ENCODE measurements at places on chromosomes 11 and 22.

DNA sequence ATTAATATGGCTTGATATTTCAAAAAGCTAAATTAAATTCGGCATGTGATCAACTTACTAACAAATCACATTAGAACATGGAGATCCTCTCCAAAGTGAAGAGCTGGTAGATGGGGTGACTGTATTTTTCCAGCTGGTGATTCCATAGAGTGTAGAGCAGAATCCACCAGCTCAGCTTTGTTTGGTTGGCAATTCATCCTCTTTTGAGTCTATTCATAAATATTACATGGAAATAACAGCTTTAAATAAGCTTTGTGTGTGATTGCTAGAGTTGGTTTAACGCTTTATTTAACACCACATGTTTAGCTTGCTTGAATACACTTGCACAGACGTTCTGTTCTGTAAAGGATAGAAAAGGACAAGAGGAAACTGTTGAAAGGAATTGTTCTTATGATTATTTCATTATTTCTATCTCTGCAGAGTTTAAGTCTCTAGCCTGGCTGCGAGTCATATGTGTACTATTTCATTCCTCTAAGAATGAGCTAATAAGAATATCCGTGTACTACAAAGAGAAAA, 738.3 kb upstream of the KIRREL3 start:
- DNase-seq: no peak

DNA sequence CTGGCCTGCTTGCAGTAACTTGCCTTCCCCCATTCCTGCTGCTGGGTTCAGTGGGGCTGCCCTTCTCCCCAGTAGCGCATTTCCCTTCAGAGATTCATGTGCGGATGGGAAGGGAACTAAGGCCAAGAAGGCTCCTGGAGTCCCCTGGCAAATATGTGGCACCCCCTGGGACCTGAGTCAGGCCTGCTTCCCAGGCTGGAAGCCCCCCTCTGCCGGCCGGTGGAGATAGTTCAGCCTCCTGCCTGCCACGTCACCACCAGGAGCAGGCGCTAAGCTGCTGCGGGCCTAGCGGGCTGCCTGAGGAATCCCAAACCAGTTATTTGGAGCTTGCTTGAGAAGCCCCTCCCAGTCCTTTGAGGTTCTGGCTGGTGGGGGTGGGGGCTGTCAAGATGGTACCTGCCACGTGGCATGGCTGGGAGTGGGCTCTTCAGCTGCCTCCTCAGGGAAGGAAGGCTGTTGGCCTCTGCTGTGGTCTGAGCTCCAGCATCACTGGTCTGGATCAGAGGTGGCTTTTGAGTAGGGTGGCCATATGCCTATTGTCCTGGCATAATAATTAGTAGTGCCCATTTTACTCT, 2.0 kb downstream of the SERPINH1 start:
- DNase-seq: no peak

DNA sequence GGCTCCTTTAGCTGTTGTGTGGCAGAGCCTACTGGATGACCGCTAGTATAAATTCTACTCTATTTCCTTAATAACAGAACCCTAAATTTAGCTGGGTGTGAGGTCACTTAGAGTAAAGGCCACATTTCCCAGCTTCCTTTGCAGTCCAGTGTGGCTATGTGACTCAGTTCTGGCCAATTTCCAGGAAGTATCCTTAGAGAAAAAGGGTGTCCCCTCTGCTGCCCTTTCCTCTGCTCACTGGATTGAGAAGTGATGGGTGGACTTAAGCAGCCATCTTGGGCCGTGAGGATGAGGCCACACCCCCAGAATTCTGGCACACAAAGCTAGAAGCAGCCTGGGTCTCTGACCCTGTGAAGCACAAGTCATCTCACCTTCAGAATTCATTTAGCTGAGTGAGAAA, 11.7 kb upstream of the RASD2 start:
- DNase-seq: peak; percentile 23

- DNase-seq: no peak
These were observed 53.4 kb downstream of the FAM181B start for GRCh38 chr11:82680252-82680651.

DNA sequence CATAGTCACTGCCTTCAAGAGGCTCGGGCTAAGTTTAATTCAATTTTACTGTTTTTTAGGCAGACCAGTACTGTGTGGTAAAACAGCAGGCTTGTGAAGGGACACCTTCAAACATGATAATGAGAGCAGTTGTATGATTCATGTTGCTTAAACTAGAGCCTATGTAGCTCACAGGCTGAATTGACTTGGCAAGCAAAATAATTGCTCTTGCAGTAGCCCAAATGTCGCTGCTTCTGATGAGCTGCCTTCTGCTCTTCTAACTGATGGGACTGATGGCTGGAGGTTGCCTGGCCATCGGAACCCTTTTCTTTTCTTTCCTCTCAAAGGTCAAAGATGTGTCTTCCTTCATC, 137.6 kb downstream of the MAML2 start:
- DNase-seq: no peak

DNA sequence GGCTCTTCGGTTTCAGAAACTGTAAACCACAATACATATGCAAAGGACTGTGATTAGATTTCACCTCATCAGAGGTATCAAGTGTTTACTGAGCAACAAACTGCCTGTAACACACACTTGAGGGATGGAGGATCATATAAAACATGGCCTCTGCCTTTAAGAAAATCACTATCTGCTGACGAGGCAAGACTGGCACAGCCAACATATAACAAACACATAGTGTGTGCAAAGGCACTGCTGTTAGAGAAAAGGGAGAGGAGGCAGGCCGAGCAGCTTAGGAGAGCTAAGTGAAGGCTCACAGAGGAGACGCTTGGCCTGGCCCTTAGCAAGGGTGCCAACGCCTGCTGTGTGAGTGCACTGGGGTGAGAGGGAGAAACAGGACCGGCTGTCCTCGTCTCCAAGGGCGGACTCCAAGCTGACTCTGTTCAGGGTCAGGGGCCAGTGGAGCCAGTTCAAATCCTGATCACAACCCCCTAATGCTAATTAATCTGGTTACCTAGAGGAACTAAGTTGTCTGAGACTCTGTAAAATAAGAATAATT, 48.2 kb downstream of the LRFN4 start:
- no peak for DNase-seq

DNA sequence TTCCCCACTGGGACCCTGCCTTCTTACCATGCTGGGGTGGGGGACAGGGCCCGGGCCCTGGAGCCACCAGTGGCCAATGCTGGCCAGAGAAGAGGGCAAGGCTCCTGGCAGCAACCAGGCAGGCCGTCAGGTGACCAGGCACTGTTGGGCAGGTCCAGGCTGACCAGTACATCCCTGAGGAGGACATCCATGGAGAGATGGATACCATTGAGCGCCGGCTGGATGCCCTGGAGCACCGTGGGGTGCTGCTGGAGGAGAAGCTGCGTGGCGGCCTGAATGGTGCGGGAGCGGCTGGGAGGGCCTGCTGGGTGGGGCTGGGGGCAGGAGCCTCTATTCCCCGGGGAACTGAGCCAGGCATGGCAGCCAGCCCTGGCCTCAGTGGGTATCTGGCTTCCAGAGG, 21.0 kb downstream of the C22orf23 start:
- no peak for DNase-seq

DNA sequence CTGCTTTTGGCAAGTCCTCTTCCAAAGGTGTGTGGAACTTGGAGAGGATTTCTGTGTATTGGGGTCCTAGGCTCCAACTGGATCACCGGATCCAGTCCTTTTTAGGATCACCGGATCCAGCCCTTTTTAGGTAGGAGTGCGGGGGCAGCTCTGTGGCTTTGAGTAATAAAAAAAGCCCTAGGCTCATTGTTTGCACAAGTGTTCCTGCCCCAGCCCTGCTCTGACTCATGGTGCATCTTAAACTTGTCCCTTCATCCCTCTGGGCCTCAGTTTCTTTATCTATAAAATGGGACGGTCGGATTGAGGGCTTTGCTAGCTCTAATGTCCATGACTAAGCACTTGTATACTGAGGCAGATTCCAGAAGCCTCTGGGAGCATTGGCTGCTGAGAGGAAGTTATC, 22.7 kb upstream of the CD44 start:
- no peak for DNase-seq

DNA sequence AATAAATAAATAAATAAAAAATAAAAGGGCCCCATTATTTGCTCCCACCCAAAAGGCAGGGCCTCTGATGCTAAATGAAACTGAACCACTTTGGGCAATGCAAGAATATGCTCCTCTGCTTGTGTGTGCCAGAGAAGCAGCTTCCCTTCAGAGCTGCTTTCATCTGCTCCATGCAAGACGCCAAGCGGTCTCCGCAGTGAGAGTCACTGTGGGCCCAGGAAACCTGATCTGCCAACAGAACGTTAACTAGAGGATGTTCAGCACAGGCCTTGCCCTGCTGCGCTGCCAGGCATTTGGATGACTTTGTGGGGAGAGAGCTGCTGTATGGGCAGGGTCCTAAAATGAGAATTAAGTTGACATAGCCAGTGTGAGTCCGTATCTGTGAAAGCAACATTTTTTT, 43.7 kb upstream of the APOA1 start:
- DNase-seq: no peak

DNA sequence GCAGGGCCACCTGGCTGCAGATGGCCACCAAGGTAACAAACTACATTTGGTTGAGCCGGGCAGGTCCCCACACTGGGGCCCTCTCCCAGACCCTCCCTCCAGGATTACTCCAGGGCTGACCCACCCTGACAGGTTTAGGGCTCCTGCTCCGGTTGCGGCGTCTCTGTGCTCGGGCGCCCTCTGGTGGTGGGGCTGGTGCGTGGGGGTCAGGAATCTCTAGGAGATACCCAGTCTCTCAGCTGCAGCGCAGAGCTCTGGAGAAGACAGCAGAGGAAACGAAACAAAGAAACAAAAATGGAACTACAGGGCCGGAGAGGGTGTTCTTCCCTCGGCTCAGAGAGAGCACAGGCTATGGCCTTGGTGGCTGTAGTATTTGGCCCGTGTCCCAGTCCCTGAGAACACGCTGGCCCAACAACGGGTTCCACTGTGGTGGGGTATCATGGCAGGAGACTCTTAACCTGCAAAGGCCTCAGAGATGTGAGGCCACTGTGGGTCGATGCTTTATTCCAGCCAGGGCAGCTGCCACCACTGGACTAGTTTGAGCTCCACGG, 2.4 kb downstream of the C11orf96 start:
- DNase-seq: peak; percentile 77

DNA sequence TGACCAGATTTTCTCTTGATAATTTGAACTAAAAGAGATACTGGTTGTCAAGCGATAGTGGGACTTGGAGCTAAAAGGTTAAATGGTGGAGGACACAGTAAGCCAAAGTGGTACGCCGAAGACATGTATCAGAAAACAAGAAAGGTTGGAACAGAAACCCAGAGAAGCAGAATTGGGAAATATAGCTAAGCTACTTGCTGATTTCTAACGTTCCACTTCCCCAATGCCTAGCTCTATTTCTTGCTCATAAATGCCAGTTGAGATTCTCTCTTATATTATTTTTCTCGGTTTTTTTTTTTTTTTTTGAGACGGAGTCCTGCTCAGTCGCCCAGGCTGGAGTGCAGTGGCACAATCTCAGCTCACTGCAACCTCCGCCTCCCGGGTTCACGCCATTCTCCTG, 12.7 kb downstream of the TMEM41B start:
- peak; percentile 31 for DNase-seq

DNA sequence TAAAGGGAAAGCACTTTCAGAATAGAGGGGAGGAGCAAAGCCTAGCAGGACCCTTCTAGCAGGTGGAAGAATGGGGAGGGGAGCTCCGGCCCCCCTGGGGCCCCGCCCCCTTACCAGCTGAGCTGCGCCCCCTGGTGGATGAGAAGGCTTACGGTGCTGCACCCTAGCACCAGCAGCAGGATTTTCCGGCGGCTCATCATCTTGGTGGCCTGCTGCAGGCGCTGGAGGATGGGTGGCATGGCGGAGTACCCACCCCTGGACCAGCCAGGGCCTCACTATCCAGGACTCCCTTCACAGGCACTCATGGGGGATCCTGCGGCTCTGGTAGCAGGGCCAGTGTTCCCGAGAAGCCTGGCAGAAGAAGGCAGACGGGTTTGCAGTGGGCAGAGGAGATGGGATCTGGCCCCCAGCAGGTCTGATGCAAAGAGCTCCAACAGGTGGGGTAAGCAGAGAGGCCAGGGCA, 3.8 kb downstream of the GAL3ST3 start:
- DNase-seq: peak; percentile 90

- DNase-seq: no peak
These were observed 3.3 kb downstream of the KCTD14 start for GRCh38 chr11:78019808-78020207.

DNA sequence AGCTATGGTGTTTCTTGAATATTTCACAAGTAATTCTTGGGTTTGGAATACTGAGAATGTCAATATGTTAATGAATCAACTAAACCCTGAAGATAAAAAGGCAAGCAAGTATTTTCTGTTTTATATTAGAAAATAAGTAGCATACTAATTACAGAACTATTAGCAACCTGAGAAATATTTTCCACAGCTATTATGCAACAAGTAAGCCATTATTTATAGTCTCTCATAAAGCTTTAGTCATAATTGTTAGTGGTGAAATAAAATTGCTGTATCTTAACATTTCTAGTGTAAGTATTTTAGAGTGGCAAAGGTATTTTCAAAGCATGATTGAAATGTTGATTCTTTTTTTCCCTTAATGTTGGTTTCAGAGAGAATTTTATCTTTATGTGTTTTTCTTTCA, 53.3 kb downstream of the FAR1 start:
- DNase-seq: no peak

DNA sequence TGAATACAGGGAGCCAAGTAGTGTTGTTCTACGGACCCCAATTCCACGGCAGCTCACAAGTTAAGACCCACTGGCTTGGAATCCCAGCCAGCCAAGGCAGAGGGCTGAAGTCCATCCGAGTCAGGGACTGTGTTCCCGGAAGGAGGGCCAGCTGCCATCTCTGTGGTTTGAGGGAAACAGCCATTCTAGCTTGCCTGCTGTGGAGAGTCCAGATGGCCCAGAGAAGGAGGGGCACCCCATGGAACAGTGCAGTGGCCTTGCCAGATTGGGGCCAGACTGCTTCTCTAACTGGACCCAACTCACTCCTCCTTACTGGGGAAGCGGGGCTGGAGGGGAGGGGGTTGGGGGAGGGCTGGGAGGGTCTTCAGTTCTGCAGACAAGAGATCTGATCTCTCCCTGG, 156.4 kb downstream of the FAM181B start:
- DNase-seq: no peak
